ENCODE measurements at places on chromosomes 1 and 21.

GRCh38 chr1:11783556-11783955, 21.6 kb downstream of the C1orf167 start:
- DNase-seq: no peak

DNA sequence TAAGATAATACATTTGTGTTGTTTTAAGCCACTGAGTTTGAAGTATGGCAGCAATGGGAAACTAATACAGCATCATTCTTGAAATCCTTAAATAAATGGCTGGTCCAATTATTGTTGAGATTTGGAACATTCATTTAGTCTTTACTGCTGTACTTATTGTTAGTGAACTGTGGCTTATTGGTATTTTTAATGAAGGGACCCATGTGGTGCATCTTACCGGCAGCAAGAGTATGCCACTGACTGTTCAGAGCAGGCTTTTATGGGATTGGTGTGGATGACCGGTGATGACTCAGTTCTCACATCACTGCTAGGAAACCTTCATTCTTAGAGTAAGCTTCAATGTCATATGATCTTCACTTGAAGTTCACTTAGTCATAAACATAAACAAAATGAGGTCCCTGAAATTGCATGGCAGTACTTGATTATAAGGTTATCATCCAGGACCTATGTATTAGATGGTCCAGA, 31.5 kb downstream of the PRKAA2 start:
- no peak for DNase-seq

DNA sequence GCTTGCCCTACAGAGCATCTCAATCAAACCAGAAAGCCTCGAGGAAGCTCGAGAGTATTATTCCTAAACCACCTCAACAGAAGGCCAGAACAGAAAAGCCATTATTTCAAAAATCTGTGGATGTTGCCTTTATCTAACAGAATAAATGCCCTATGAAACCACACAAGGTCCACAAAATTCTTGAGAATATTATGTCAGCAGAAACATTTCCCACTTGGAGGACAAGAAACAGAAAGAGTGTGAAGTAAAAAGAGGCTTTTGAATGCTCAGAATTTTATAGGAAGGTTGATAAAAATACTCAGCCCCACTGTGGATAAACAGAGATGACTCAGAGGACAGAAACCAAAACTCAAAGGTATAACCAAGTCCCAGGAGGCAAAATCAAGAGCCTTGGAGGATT, 146.4 kb upstream of the LRRC7 start:
- no peak for DNase-seq

- DNase-seq: no peak
Measured at GRCh38 chr1:212684521-212685090, 15.0 kb downstream of the BATF3 start.

- no peak for DNase-seq
Measured at GRCh38 chr1:239955431-239955830, 136.3 kb upstream of the FMN2 start.

GRCh38 chr1:182120411-182121258, 59.1 kb upstream of the ZNF648 start:
- no peak for DNase-seq

DNA sequence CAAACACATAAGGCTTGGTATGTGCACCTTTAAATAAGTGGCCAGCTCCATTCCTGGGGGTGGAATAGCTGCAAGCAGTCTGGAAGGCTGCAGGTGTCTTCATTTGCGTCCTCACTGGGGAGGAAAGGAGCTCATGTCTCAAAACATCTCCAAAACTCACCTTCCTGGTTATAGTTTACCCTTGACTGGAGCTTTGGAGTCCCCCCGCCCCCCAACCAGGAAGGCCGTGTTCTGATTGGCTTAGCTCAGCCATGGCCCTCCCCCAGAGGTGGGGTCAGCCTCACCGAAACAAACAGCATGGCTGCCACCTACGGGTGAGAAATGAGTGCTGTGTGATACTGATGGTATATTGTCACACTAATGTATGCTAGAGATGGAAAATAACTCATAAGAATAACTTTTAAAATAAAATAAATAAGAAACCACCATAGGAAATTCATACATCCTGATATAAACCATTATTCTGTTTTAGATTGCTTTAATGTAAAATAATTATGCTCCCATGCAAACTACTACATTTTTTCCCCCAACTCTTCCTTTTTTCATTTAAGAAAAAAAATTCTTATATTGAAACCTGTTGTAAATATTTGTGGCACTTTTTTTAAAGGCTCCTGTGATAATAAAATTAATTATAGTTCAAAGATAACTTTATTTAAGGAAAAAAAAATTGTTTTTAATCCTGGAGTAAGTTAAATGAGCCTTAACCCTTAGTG, 90.8 kb downstream of the ZP4 start:
- DNase-seq: peak; percentile 6

- no peak for DNase-seq
Measured at GRCh38 chr1:14435368-14436023, 163.0 kb upstream of the KAZN start.
